ENCODE measurements at places on chromosomes 11 and 22. TPM values are rescaled to one million over a fixed set of nuclear protein-coding genes. Genes with fewer than 3 reads are reported as not detected.

- H3K27ac ChIP-seq = no peak overlapping the region
- no peaks in the 10 kb centered on the region for H3K27me3 ChIP-seq
- no peak overlapping the region for H3K4me3 ChIP-seq
- no peaks in the 10 kb centered on the region for H3K4me1 ChIP-seq
- DNase-seq = no peak
Observed at GRCh38 chr11:91664521-91664920, 560.1 kb upstream of the FAT3 start.

GRCh38 chr11:1925373-1926155 is 6.1 kb downstream of the TNNT3 start:
- H3K27me3 ChIP-seq = peaks cover 5% of the 10 kb centered on the region
- no peak overlapping the region for H3K4me3 ChIP-seq

DNA sequence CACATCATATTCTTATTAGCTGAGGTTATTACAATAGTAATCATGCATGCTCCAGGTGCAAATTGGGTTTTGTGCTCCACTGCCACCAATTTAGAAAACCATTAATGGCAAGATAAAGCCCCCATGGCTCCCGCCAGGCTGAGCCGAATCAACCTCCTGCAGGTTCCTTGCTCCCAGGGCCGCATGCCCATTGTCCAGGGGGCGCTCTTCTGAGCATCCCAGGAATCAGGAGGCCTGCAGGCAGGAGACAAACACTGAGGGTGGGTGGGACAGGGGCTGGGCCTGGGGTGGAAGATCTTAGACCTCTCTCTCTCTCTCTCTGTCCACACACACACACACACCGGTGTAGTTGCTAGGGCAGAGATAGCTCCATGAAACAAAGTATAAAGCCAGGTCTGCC is 57.4 kb downstream of the BUD13 start:
- H3K4me3 ChIP-seq = no peak overlapping the region
- no peak overlapping the region for H3K27ac ChIP-seq
- no peak for DNase-seq
- no peaks in the 10 kb centered on the region for H3K27me3 ChIP-seq
- H3K4me1 ChIP-seq = no peaks in the 10 kb centered on the region

DNA sequence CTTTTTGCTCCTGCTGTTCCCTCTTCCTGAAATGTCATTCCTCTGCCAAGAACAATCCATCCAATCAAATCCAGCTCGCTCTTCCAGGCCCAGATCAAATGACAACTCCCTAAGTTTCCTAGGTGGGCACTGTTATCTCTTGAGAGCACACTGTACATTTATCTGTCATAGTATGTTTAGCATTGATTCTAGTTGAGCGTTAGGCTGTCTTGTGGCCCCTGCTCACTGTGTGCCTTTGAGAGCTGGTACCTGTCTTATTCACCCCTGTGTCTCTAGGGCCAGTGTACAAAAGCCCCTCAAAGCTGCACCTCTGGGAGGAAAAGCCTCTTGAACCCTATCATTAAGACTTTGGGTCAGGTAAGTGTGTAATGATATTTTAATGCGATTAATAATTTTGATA is 7.1 kb upstream of the LMO2 start:
- DNase-seq = no peak
- H3K4me3 ChIP-seq = no peak overlapping the region
- H3K27me3 ChIP-seq = peaks cover 59% of the 10 kb centered on the region
- H3K36me3 ChIP-seq = no peaks in the 10 kb centered on the region

DNA sequence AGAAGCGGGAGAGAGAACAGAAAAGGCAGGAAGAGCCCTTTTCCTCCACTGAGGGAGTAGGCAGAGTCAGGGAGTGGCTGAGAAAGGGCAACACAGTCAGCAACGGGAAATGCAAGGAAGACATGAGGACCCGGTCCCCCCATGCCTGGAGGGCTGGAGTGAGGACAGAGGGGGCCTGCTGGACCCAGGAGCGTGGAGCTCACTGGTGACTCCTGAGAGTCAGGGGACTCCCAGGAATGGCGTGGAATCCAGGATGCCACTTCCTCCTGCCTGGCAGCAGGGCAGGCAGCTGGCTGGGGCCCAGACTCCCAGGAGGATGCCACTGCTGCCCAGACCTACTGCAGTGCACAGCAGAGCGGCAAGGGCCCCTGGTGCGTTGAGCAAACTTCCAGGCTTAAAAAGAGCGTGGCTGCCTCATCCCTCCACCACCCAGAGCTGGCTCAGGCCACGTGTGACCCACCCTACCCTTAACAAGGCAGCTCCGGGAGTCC is 11.3 kb downstream of the C11orf21 start:
- DNase-seq = no peak
- H3K36me3 ChIP-seq = no peaks in the 10 kb centered on the region
- peaks cover 16% of the 10 kb centered on the region for H3K4me1 ChIP-seq
- H3K27ac ChIP-seq = no peak overlapping the region

GRCh38 chr11:113724778-113725177 is 18.7 kb upstream of the TMPRSS5 start:
- no peaks in the 10 kb centered on the region for H3K36me3 ChIP-seq
- H3K27me3 ChIP-seq = no peaks in the 10 kb centered on the region
- H3K4me3 ChIP-seq = no peak overlapping the region
- H3K4me1 ChIP-seq = no peaks in the 10 kb centered on the region
- no peak overlapping the region for H3K27ac ChIP-seq

DNA sequence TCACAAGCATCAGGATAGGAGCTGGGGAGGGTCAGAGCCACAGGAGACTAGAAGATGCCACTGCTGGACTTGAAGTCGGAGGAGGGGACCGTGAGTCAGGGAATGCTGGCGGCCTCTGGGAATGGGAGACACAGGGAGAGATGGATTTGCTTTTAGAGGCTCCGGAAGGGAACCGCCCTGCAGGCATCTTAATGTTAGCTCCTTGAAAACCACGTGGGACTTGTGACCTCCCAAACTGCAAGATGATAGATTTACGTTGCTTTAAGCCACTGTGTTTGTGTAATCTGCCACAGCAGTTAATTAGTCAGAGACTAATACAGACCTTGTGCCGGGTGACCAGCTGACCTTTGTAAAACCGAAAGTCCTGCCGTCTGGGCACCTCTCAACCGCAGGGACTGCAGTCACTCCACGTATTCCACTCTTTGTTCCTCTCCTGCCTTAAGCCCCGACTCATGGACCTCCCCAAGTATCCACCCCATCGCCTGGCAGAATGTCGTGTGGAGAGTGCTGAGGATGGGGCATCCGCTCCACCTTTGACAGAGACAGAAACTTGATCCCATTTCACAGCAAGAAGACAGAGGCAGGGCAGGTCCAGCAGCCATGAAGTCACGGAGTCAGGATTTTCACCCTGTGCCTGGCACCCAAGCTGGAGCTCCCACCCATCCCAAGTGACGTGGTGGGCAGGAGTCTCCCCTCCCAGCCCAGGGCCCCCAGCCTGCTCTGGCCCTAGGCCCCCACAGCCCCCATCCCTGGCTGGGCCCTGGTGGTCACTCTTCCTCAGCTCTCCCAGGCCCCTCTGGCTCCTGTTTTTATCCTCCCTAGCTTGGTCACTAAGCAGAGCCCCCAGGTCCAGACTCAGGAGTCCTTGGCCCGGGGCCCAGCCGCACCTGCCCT is 19.4 kb upstream of the CTSD start:
- no peaks in the 10 kb centered on the region for H3K4me1 ChIP-seq
- H3K36me3 ChIP-seq = no peaks in the 10 kb centered on the region
- no peaks in the 10 kb centered on the region for H3K27me3 ChIP-seq

DNA sequence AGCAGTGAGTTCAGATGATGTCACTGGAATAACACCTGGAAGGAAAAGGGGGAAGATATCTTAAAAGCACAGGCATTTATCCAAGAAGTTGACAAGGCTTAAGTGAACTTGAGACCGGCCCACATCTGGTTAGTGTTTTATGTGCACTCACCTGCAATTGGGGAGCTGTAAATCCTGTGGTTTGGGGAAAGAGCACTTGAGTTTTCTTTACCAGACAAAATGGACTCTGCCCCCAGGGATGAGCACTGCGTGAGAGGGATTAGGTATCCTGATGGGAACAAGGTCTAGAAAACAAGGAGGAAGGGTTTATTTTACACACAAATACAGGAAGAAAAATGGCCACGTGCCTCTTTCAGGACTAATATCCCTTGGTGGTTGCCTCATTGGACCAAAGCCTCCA is 15.2 kb downstream of the E2F8 start:
- no peak overlapping the region for H3K27ac ChIP-seq
- peaks cover 67% of the 10 kb centered on the region for H3K36me3 ChIP-seq
- peaks cover 9% of the 10 kb centered on the region for H3K4me1 ChIP-seq
- no peaks in the 10 kb centered on the region for H3K27me3 ChIP-seq

The POU2AF2 gene
- total RNA-seq = not detected

GRCh38 chr22:17910561-17911311 is 113.6 kb downstream of the MICAL3 start:
- H3K27ac ChIP-seq = no peak overlapping the region
- no peaks in the 10 kb centered on the region for H3K27me3 ChIP-seq
- H3K36me3 ChIP-seq = no peaks in the 10 kb centered on the region
- no peaks in the 10 kb centered on the region for H3K4me1 ChIP-seq
- no peak for DNase-seq

DNA sequence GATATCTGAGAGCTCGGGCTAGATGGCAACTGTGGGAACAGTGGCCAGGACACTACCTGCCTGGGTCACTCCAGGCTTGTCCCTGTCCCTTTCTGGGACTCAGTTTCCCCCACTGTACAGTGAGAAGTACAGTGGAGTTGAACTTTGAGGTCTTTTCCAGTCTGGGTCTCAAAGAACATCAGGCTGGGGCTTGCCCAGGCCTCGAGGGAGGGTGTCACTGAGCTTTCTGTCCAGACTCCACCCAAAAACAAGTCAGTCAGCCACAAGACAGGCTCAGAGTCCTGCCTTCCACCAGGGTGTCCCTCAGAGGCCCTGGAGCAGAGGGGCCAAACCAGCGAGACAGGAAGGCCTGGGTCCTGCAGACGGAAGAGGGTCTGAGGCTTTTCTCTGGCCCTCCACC is 2.0 kb upstream of the PLA2G3 start:
- no peak overlapping the region for H3K4me3 ChIP-seq
- no peak for DNase-seq
- H3K27me3 ChIP-seq = peaks cover 2% of the 10 kb centered on the region
- H3K27ac ChIP-seq = no peak overlapping the region

DNA sequence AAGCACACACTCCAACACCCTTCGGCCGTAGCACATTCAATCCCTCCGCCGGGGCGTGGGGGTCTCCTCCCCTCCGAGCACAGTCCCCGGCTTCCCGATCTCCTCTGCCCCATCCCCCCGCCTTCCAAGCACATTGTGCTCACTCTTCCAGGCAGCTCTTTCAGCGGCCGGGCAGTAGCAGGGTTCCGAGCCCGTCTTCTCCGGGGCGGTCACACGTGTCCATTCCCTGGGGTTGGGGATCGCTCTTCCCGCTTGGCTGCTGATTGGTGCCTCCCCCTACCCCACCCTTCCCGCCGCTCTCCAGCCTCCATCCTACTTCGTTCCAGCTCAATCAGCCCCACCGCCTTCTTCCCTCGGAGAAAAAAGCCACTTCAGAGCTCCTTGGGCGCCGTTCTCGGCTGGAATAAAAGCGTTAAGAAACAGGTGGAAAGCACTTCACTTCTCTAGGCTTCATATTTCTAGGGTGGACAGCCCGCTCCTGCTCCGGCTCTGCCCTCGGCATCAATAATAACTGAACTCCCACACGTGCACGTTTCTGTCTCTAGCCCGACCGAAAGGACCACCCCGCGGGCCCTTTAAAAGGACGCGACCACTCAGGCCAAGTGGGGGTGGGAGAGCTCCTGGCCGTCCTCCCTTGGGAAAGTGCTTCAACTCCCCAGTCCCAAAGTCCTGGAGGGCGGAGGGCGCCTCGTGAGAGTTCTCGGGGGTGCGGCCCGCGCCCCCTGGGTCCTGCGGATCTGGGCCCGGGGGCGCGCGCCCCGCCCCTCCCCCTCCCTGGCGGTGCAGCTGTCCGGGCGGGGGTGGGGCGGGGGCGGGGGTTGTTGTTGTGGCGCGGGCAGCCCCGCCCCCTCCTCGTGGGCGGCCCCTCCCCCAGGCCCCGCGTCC is 464 bp upstream of the CECR2 start:
- DNase-seq = no peak
- peaks cover 2% of the 10 kb centered on the region for H3K36me3 ChIP-seq
- peaks cover 59% of the 10 kb centered on the region for H3K27me3 ChIP-seq
- peaks cover 26% of the 10 kb centered on the region for H3K4me1 ChIP-seq

DNA sequence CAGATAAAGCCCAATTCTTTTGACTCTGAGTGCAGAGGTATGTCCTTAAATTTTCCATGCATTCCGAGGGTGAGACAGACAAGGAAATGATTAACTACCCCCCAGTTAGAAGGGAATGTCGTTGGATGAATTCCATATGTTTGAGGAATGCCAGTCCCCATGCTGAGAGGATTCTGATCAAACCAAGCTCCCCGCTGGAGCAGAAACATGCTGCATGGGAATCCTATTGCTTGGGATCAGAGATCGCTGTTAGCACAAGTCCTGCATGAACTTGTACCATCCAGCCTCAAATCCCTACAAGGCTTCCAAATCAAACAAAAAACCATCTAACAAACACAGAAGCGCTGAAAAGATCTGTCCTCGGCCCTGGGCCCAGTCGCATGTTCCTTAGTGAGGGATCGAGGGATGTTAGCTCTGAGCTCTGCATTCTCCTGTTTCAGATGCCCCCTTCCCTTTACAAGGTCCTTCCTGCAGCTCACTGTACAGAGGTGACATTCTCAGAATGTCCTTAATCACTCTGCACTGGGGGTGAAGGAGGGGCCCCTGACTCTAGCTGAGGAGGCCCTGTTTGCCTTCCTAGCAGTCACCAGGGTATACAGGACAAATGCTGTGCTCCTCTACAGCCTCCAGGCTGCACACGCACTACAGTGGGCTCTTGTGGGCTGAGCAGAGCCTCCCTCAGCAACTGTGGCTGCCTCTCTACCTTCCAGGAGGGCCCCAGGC is 353.4 kb downstream of the TENM4 start:
- H3K27ac ChIP-seq = no peak overlapping the region
- H3K4me3 ChIP-seq = no peak overlapping the region
- no peaks in the 10 kb centered on the region for H3K27me3 ChIP-seq

GRCh38 chr11:122186439-122187080 is 70.5 kb upstream of the BLID start:
- DNase-seq = no peak
- peaks cover 25% of the 10 kb centered on the region for H3K27me3 ChIP-seq
- H3K4me3 ChIP-seq = no peak overlapping the region

The CENATAC gene
- total RNA-seq = 47.2 TPM

- H3K27ac ChIP-seq = no peak overlapping the region
- peaks cover 48% of the 10 kb centered on the region for H3K36me3 ChIP-seq
- no peak for DNase-seq
- no peaks in the 10 kb centered on the region for H3K27me3 ChIP-seq
Observed at GRCh38 chr11:48167380-48167779, 49.2 kb upstream of the OR4B1 start.

The TMA7B gene
- total RNA-seq = 5.4 TPM

GRCh38 chr11:121895919-121896318 is 220.1 kb downstream of the BLID start:
- no peak overlapping the region for H3K27ac ChIP-seq
- DNase-seq = no peak
- H3K27me3 ChIP-seq = no peaks in the 10 kb centered on the region
- no peak overlapping the region for H3K4me3 ChIP-seq

The FKBP2 gene
- total RNA-seq = 24.8 TPM

The TSGA10IP gene
- total RNA-seq = not detected

- H3K4me3 ChIP-seq = no peak overlapping the region
- no peak overlapping the region for H3K27ac ChIP-seq
- H3K27me3 ChIP-seq = no peaks in the 10 kb centered on the region
Observed at GRCh38 chr22:40329466-40329865, 16.8 kb upstream of the ADSL start.

The ENDOD1 gene
- 16.8 TPM for total RNA-seq

The UPK3A gene
- total RNA-seq = not detected

GRCh38 chr11:75925785-75926164 is 110.8 kb downstream of the UVRAG start:
- H3K36me3 ChIP-seq = no peaks in the 10 kb centered on the region
- H3K4me1 ChIP-seq = peaks cover 3% of the 10 kb centered on the region
- DNase-seq = no peak
- H3K27me3 ChIP-seq = no peaks in the 10 kb centered on the region

The SLC22A9 gene
- not detected for total RNA-seq

The APOA4 gene
- not detected for total RNA-seq

All from activated CD4-positive, alpha-beta T cell treated with anti-CD3 and anti-CD28 coated beads, Interleukin-2, amount 10 ng/mL, durations not matched to agents 7 days and 5 days (primary cell).